Activated effector memory CD4-positive, alpha-beta T cell treated with Interleukin-2 at 50 U/mL for 16 hours (primary cell): ENCODE measurements at places on chromosomes 12 and 14.

GRCh38 chr14:100884456-100884855 is 19.1 kb downstream of the RTL1 start:
- no peak for DNase-seq

- peak; percentile 21 for DNase-seq
These were observed 3.6 kb downstream of the SMARCD1 start for GRCh38 chr12:50088577-50089335.

DNA sequence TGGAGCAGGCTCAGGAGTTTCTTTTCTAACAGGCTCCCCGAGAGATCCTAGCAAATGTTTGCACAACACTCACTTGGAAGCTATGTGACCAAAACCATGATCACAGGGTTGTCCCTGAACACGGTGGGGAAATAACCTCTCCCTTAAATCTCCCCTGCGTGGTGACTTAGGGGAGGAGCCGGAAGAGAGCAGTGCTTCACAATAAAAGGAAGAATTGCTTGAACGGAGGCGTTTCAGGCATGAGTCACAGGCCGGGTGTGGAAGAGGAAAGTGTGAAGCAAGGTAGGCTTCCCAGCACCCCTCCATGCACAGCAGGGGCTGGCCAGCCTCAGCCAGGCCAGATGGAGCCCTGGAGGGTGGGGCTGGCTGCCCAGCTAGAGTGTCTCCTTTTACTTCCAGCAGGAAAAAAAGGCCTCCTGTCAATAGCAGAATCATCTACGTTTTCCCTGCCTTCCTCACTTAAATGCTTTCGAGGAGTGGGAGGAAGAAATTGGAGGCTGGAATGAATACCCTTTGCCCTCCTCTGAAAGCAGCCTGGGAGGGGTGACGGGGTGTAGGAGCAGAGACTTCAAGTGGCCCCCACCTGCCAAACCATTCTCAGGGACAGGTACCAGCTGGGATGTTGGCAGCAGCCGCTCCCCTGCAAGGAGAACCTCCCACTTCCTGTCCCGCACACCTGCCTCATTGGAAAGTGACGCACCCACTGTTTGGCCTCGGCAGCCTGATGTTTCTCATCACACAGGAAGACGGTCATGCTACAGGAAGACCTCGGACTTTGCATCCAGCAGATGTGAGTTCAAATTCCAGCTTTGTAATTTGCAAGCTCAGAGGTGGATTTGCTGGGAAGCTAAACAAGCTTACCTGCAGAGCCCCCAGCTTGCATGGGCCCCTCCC is 30.1 kb upstream of the PPP2R5C start:
- peak; percentile 70 for DNase-seq

- no peak for DNase-seq
These were observed 14.1 kb upstream of the FBLN5 start for GRCh38 chr14:91961297-91962220.

GRCh38 chr12:66662729-66663128 is 16.1 kb downstream of the GRIP1 start:
- DNase-seq, result no peak

GRCh38 chr14:24315807-24316596 is 4.7 kb downstream of the LTB4R start:
- no peak for DNase-seq

- DNase-seq, result no peak
These were observed 79.5 kb downstream of the EGLN3 start for GRCh38 chr14:33871394-33871793.

GRCh38 chr14:64550621-64551333 is 1.0 kb downstream of the PPP1R36 start:
- DNase-seq, result no peak

DNA sequence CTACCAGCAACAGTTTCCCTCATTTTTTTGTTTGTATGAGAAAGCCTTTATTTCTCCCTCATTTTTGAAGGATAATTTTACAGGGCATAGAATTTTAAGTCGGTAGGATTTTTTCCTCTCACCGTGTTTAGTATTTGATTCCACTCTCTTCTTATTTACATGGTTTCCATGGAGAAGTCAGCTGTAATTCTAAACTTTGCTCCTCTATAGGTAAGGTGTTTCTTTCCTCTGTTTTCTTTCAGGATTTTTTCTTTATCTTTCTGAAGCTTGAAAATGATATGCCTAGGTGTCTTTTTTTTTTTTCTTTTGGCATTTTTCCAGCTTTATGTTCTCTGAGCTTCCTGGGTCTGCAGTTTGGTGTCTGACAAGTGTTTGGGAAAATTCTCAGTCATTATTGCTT is 75.6 kb upstream of the ETV6 start:
- DNase-seq, result no peak

- no peak for DNase-seq
These were observed 210.3 kb downstream of the CPNE8 start for GRCh38 chr12:38695057-38695456.

DNA sequence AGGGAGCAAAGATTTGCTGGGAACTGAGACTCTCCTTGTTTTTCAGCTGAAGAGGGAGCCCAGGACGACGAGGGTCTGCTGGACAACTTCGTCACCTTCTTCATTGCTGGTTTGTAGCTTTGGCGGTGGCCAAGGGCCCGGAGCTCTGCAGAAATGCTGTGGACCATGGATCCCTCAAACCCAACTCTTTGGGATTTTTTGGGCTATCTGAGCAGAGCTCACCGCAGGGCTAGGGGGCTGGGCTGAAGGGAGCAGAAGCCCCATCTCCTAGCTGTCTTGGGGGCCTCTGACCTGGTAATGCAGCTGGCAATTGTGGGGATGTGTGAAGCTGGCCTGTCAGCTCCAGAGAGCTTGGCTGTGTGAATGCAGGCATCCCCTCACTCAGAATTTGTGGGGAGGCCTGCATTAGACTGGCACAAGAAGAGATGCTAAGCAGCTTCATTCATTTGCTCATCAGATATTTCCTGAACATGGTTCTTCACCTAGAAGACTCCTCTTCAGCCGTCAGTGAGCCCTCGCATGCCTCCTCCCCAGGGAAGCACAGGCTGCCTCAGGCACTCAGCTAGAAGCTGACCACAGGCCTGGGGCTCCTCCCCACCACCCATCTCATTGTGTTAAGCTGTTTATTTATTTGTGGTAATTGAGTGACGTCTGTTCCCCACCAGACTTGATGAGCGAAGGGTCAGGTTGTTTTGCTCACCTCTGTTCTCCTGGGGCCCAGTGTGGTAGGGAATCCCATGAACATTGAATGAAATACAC is 32.2 kb downstream of the CYP46A1 start:
- no peak for DNase-seq

- DNase-seq, result no peak
These were observed 248.0 kb upstream of the PDE3A start for GRCh38 chr12:20120403-20120725.
